Central memory CD8-positive, alpha-beta T cell (primary cell): ENCODE measurements at places on chromosomes 3 and 15.

DNA sequence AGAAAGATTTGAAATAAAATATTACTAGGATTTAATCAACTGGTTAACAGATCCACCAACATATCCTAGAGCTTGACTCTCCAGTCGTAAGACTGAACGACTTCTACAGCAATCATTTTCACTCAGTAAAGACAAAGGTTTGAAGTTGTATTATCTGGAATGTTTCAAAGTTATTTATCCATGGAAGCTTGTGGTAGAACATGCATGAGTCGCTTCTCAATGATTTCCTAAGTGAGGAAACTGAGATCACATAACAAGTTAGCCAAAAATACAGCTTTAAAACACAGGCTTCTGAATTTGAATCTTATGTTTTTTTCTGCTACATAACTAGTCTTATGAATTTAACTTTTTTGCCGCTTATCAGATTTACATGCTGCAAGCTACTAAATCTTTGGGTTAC, 241.8 kb downstream of the FOXP1 start:
- no peak for DNase-seq

GRCh38 chr15:63752075-63752684, 81.6 kb downstream of the HERC1 start:
- no peak for DNase-seq

GRCh38 chr3:57128826-57129667, 36.1 kb downstream of the IL17RD start:
- DNase-seq: no peak

GRCh38 chr15:68430471-68431036, 1.4 kb downstream of the ITGA11 start:
- no peak for DNase-seq

DNA sequence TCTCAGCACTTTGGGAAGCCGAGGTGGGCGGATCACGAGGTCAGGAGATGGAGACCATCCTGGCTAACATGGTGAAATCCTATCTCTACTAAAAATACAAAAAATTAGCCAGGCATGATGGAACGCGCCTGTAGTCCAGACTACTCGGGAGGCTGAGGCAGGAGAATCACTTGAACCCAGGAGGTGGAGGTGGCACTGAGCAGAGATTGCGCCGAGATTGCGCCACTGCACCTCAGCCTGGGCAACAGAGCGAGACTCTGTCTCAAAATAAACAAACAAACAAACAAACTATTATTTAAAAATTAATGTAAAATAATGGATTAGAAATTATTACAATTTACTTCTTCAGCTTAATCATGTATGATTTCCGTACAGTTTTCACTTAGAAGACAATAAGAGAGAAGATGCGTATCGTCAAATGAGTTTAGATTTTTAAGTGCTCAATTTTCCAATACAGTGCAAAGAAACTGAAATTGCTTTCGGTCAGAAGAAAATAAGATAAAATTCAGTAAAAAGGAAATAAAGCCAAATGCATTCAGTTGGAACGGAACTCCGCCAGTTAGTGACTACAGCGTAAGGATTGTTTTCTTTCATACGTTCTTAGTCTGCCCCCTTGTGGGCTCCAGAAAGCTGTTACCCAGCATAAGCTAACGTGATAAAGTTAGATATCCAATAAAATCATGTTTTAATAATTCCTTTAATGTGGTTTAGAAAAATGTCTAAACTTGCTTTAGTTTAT, 24.8 kb downstream of the AADAC start:
- no peak for DNase-seq
